ENCODE measurements at places on chromosomes 2 and 18.

DNA sequence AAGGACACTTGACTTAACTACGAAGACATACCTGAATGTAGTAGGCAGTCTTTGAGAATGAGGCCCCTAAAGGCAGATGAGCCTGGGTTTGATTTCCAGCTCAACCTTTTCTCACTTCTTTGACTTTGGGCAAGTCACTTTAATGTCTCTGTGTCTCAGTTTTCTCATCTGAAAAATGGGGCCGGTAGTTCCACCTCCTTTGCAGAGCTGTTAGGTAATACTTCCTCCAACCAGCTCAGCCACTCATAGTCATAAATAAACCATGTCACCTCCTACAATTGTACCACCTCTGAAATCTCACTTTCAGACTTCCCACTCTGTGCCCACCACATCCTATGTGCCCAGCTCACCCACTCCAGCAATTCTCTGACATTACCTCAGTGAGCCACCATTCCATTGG is 10.4 kb downstream of the ARHGAP25 start:
- no peak for DNase-seq

- DNase-seq = no peak
Observed at GRCh38 chr2:231583982-231584381, 8.7 kb upstream of the TEX44 start.

- DNase-seq = no peak
Observed at GRCh38 chr2:46461011-46461674, 18.2 kb upstream of the TMEM247 start.

GRCh38 chr18:61334951-61335683 is 1.9 kb downstream of the CDH20 start:
- no peak for DNase-seq
